NCI-H1092 treated with DMSO at 0.1 percent for 48 hours (cell line): ENCODE measurements at places on chromosomes 4 and X.

GRCh38 chrX:113275804-113276203, 435.2 kb upstream of the AMOT start:
- no peak for DNase-seq

DNA sequence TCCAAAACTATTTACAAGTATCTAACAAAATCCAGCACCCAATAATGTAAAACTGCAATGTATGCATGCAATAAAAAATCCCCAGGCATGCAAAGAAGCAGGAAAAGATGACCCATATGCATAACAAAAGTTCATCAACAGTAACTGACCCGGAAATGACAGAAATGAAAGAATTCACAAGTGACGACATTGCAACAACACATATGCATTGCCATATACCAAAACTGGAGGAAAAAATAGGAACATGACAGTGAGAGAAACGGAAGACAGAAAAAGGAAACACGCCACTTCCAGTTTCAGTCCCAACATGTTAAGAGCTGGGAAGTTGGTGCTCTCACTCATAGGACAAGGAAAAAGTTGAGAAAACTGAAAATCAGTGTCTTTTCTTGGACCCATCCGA, 154.6 kb downstream of the EVC2 start:
- no peak for DNase-seq

DNA sequence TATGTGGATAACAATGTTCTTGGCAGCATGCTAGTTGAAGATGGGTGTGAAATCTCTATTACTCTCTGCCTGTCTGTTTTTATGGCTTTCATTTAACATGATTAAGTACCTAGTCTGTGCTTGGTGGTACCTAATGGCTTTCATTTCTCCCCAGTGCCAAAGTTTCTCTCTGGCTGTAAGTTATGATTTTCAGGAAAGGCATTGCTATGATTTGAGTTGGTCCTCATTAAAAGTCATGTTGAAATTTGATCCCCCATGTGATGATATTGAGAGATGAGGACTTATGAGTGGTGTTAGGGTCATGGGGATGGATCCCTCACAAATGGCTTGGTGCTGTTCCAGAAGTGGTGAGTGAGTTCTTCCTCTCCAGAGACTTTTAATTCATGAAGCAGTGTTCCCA, 162.4 kb upstream of the IL15 start:
- no peak for DNase-seq

DNA sequence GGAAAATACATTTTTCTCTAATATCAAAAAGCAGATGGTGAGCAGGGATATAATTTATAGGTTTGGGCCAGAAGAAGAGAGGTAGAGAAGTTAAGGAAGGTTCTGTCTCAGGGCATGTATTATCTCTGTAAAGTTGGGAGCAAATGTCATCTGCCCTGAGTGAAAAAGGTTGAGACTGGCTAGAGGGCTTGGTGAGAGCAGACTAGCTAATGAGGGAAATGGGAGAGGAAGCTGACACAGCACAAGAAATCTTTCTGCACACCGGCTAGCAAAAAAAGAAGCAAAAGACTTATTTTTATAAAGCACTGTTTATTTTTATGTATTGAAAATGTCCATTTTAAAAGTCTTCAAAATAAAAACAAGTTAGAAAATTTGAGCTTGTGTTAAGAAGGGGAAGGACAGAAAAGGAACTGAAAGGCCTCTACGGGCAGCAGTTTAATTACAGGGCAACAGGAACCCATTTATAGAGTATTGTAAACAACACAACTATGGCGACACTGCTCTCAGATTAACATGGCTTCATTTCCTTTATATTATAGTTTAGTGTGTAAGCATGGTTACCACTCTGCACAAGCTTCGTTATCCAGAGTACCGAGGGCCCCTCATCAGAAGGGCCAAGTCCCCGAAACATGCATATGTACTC, 17.4 kb downstream of the CD40LG start:
- DNase-seq: no peak

- no peak for DNase-seq
Measured at GRCh38 chr4:109676886-109677285, 26.4 kb downstream of the CASP6 start.

DNA sequence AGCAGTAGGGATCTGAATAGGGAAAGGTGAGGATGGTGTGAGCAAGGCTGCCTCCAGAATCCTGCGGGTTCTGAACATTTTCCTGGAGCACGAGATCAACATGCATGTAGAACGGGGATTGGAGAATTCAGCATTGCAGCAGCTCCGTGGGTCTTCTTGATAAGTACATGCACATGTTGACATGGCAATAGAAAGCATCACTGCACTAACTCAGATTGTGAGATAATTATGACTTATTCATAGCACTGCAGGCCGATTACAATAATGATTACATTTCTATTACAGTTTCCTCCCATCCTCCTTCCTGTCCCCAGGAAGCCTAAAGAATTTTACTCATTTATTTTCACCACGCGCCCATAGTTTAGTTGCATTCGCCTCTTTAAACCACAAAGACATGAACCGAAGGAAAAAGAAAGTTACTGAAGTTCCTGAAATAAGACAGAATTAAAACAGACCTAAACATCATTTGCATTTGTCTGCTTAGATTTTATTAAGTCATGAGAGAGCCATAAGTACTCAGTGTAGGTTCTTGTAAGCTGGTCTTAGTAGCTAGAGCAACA, 61.3 kb upstream of the ARX start:
- DNase-seq: no peak

DNA sequence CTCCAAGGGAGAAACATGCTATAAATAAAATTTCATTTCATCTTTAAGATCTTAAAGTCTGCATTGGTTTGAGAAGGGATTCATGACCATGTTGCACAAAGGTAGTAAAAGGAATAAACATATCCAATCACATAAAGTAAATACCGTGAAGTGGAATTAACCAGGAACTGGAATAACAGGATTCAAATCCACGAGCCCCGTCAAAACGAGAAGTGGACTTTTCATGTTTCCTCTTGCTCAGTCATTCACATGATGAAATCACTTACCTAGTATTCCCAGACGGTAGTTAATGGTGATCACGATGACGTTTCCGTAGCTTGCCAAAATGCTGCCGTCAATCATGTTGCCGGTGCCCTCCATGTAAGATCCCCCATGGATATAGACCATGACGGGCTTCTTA, 199.7 kb downstream of the NLGN4X start:
- no peak for DNase-seq
